AG08395 (cell line): ENCODE measurements at places on chromosomes 7 and 10.

DNA sequence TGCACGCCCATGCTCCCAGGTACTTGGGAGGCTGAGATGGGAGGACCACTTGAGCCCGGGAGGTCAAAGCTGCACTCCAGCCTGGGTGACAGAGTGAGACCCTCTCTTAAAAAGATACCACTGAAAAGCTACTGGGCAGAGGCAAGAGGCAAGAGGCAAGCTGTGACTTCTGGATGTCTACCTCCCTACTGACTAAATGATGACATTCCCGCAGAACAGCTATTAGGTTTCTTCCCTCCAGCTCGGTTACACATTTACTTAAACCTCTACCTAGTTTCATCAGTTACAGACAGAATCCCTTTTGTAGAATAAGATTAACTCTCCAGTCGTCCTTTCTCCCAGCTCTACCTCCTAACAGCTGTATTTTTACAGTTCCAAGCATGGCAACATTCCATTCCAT lies 21.2 kb downstream of the RHEB start:
- DNase-seq: no peak

GRCh38 chr10:93336110-93336509 lies 146.0 kb downstream of the MYOF start:
- DNase-seq: no peak

- peak; percentile 89 for DNase-seq
Observed at GRCh38 chr10:126904818-126905701, at the start of gene DOCK1. Gene DOCK1 (plus strand): TSS chr10:126905428. CDS start chr10:126905518, 90 bp downstream.

GRCh38 chr10:58565271-58565670 lies 52.6 kb downstream of the BICC1 start:
- DNase-seq: peak; percentile 20

- DNase-seq: no peak
Observed at GRCh38 chr7:23341846-23342598, 42.9 kb downstream of the MALSU1 start.

DNA sequence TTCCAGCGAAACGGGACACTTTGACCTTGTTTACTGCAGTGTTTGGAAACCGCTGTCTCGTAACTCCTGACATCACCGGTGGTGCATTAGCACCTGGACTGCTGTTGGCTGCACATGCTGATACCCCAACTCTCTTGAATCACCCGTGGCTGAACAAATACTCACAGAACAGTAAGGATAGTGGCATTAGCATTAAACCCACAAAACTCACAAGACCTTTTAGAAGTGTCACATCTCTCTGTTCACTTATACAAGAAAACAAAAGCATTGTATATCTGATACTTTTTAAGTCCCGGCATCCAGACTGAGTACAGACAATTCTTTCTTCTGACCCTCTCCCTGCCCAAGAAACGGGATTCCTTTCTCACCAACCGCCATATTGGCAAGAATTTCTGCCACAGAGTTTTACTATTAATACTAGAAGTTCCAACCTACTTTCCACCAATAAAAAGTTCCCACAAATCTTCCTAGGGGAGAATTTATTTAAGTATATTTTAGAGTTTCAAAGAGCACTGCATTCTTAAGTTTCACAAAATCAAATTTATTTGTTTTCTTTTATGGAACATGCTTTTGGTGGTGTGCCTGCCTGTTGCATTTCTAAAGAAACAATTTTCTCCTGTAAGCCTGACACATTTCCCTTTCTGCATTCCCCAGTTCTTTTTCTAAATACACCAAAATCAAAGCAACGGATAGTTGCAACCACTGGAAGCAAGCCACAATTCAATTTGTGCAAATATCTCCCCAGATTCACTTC lies 208.4 kb upstream of the KLF14 start:
- no peak for DNase-seq
